Ovary (tissue), 10 donors: ENCODE measurements at places on chromosomes 6 and 20. TPM values are rescaled to one million over a fixed set of nuclear protein-coding genes. Genes with fewer than 3 reads are reported as not detected.
A peak's percentile ranks its signal among the peaks of the same experiment; 100 is the strongest.

OR12D3 gene
- not detected for total RNA-seq

DNA sequence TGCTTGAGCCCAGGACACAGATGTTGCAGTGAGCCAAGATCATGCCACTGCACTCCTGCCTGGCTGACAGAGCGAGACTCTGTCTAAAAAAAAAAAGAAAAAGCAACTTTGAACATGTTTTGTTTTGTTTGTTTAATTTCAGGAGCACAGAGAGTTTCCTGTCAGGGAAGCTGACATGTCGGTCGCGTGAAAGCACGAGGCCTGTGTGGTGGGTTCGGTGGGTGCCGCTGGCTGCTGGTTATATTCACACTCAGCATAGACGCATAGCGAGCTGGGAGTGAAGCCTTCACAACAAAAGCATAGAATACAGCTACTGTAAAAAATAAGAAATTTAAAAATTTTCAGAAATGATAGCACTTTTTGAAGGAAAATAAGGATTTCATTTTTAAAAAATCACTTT is 14.5 kb downstream of the MTG2 start:
- H3K4me3 ChIP-seq = no peak overlapping the region
- no peaks in the 10 kb centered on the region for H3K27me3 ChIP-seq
- no peak for DNase-seq
- no peaks in the 10 kb centered on the region for H3K4me1 ChIP-seq
- H3K27ac ChIP-seq = no peak overlapping the region

DNA sequence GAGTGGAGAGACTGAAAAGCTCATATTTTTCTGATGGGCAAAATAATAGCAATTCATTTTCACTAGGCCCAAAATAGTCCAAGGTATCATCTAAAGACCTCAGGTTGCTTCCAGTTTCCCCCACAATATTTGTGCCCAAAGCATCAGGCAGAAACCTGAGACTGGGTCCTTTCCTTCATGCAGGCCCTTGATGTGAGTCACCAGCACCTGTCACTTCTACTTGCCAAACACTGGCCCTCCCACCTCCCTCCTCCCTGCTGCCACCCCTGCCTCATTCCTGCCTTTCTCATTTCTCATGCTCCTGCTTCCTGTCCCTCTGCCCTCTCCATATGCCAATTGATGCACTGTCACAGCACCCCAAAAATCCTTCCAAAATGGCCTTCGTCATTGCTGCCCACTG is 230.4 kb upstream of the CST7 start:
- H3K4me1 ChIP-seq = no peaks in the 10 kb centered on the region
- no peak for DNase-seq
- H3K36me3 ChIP-seq = no peaks in the 10 kb centered on the region
- no peaks in the 10 kb centered on the region for H3K27me3 ChIP-seq

GRCh38 chr6:124164343-124164742 is 360.7 kb downstream of the NKAIN2 start:
- H3K27me3 ChIP-seq = no peaks in the 10 kb centered on the region
- no peak for DNase-seq
- H3K4me1 ChIP-seq = no peaks in the 10 kb centered on the region

DNA sequence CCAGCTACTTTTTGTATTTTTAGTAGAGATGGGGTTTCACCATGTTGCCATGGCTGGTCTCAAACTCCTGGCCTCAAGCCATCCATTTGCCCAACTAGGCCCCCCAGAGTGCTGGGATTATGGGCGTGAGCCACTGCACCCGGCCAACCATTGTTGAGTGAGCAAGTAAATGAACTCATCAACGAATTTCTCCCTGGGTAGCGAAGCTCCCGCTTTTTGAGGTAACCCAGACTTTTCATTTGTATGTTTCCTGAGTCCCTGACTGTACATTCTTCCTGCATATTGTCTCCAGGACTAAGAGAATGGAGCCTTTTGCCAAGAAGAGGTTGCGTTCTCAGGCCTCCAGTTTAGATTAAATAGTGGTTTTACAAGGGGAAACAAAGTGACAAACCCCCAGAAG is 36.4 kb downstream of the RIPOR3 start:
- DNase-seq = peak; percentile 44
- H3K4me1 ChIP-seq = peaks cover 13% of the 10 kb centered on the region
- no peaks in the 10 kb centered on the region for H3K36me3 ChIP-seq

- H3K36me3 ChIP-seq = no peaks in the 10 kb centered on the region
- H3K4me1 ChIP-seq = peaks cover 15% of the 10 kb centered on the region
- no peak overlapping the region for H3K4me3 ChIP-seq
- H3K27ac ChIP-seq = no peak overlapping the region
- H3K27me3 ChIP-seq = no peaks in the 10 kb centered on the region
Measured at GRCh38 chr20:2116170-2116940, 14.7 kb downstream of the STK35 start.

GRCh38 chr20:1332749-1333300 is 3.9 kb upstream of the SDCBP2 start:
- H3K4me3 ChIP-seq = no peak overlapping the region
- peaks cover 14% of the 10 kb centered on the region for H3K4me1 ChIP-seq
- H3K27ac ChIP-seq = no peak overlapping the region
- no peaks in the 10 kb centered on the region for H3K36me3 ChIP-seq
- no peaks in the 10 kb centered on the region for H3K27me3 ChIP-seq

DNA sequence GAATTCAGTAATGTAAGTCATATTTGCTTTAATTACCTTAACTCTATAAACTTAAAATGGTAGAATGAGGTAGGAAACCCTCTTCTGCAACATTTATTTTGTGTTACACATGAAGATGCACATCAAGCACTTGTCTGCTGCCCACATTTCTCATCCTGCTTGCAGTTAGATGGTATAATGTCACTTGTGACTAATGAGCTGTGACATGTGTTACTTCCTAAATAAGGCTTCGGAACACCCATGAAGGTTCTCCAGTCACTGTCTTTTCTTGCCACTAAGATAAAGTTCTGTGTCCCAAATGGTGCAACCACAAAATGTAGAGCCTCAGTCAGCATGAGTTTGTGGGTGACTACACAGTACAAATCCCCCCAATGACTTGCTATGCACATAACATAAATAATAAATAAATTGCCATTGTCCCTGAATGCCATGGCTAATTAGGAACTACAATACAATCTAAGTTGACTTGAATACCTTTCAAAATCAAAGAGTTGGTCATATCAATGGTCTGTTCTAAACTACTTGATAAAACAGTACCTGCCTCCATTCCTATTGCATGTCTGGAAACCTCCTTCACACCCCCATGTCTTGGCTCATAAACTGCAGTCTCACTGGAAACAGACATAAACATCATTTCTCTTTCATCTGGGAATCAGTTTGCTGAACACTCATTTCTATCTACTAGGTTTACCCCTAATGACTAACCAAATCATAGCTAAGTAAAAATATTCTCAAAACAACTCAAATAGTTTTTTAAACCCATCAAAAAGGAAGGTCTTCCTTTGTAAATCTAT is 157.2 kb downstream of the PTPRK start:
- H3K27ac ChIP-seq = no peak overlapping the region
- DNase-seq = no peak
- no peaks in the 10 kb centered on the region for H3K36me3 ChIP-seq
- H3K4me1 ChIP-seq = peaks cover under 1% of the 10 kb centered on the region
- no peak overlapping the region for H3K4me3 ChIP-seq
- H3K27me3 ChIP-seq = no peaks in the 10 kb centered on the region
